ENCODE measurements at places on chromosomes 2 and 18. TPM values are rescaled to one million over a fixed set of nuclear protein-coding genes. Genes with fewer than 3 reads are reported as not detected.
A peak's percentile ranks its signal among the peaks of the same experiment; 100 is the strongest.

DNA sequence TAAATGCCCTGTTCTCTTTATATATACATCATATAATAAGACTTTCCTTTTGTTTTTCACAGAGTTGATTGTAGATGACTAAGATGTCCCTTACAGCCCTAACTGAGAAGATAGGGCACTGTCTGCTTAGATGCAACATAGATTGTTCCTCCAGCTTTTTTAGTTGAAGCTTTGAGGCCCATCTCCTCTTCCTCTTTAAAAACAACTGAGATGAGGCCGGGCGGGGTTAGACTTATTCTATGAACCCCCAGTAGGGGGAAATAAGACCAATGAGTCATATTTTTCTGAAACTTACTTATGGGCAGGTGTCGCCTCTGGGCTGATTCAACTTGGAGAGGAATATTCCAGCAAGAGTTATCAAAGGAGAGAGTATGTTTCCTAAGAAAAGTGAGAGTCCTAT, 84.6 kb downstream of the FBXO15 start:
- no peak for DNase-seq

GRCh38 chr18:56283316-56283715, 355.1 kb downstream of the TXNL1 start:
- no peak for DNase-seq

DNA sequence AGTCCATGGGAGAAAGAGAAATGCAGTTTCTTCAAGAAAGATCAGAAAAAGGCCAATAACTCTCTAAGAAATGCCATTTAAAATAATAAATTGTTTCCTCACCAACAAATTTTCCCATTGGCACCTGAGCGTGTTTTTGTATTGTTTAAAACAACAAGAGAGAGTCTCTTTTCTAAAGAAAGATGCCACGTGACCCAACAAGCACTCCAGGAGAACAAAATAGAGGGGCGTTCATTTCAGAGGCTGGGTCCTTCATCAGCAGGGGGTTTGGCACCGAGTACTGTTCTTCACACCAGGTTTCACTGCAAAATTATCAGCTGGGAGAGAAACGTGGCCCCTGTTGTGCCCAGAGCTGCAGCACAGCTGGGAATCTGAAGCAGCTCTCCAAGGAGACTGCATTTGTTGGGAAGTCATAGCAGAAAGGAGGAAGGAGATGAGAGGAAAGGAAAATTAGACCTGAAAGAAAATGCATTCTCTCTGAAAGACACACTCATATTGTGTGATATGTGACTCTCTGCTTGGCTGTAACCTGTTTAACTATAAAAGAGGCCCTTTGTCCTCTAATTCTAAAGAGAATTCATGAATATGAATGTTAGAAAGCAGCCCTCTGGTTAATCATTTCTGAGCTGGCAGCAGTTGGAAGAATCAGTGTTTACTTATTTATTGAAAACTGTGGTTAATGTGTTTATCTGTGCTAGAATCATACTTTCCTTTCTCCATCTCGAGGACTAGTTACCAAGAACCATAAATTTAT, 205.3 kb upstream of the CDH20 start:
- no peak for DNase-seq

GRCh38 chr2:4618630-4619228, 915.4 kb downstream of the DCDC2C start:
- DNase-seq, result no peak

DNA sequence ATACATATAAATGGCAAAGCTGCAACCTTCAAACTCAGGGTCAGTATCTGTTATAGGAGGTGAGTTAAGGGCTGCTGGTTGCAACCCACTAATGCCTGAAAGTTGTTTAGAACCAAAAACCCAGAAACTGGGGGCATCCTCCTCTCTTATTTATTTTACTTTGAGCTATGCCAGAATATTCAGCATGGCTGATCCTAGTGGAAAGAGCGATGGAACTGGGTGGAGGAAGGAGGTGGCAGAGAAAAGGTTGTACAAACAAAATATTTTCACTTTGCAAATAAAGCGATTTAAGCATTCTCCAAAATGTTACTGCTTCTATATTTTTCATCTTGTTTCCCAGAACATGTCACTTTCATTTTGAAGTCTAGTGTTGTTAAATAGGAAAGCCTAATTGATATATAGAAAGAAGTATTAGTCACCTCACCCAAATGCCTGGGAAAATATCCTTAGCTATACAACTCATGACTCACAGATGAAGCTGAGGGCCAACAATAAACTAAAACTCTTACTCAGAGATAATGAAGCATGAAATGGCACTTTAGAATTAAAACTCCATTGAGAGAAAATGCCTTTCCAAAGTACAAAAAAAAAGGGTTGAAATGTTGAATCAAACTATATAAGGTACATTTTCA, 251.4 kb upstream of the UBE2E3 start:
- no peak for DNase-seq

DNA sequence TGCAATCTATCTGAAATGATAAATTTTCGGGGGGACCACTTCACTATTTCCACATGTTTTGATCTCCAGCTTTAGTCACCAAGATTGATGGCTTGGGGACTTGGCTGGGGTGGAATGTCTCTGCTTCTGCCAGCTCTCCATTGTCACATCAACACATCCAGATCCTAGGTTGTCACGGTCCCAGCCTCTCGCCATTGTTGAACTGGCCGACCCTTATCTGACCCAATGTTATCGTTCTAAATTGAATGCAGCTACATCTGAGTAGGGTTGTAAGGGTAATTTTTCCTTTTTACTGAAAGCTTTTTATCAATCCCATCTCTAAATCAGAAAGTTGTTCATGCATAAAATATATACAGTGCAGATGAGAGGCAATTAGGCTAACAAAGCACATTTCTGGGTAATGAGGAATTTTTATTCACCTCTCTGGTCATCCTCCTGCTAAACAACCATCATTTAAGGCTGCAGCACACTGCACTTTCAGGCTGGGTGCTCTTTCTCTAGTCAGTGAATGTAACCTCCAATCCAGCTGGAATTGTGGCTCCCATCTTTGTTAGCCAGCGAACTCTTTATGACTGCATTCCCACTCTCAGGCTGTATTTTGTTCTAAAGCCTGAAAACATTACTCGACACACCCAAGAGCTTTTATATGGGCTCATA, 128.2 kb downstream of the COL4A4 start:
- no peak for DNase-seq

DNA sequence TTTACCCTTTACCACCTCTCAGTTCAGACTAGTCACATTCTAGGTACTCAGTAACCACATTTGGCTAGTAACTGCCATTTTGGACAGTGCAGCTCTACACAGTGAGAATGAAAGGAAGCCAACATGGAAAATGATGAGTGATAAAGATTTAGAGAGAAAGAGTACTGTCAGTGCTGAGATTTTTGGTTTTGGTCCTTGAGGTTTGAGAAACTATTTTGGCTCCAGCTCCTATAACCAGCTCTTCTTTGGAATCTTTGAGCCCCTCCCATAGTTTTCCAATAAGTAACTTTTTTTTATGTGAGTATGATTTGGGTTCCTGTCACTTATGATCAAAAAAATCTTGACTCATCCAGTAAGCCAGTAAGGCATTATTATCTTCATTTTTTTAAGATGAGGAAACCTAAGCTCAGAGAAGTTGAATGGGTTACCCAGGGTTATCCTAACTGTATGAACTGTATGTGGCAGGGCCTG, 173.0 kb downstream of the BABAM2 start:
- no peak for DNase-seq

DNA sequence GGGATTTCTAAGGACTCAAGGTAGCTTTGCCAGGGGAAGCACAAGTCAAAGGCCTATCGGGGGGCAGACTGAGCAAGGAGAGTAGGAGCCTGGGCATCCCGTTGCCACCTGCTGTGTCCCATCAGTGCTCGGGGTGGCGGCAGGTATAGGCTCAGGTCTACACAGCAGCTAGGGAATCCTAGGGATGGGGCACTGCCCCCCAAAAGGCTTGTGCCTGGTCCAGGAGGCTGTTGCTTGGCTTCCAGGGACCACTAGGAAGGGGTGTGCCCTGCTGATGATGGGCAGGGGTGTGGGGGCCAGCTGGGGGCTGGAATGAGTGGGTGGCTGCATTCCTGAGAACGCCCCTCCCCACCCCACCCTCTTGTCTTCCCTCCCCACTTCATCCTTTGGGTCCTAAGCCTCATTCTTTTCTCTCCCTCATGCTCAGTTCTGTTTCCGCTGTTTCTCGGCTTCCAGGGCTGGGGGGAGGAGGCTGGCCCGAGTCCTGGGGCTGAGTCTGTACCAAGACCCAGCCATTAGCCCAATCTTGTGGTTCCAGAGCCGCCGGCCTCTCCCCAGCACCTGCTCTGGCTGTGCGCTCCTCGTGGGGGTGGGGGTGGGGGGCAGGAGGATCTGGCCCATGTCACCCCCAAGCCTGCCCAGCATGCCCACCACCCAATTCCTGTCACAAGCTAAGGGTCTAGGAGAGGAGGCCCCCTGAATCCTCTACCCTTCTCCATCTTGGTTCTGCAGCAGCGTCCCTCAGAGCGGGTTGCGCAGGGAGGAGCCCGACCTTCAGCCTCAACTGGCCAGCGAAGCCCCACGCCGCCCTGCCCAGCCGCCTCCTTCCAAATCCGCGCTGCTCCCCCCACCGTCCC, 12.8 kb downstream of the SPEG start:
- no peak for DNase-seq

SH3RF3 gene
- 11.5 TPM for total RNA-seq

DNA sequence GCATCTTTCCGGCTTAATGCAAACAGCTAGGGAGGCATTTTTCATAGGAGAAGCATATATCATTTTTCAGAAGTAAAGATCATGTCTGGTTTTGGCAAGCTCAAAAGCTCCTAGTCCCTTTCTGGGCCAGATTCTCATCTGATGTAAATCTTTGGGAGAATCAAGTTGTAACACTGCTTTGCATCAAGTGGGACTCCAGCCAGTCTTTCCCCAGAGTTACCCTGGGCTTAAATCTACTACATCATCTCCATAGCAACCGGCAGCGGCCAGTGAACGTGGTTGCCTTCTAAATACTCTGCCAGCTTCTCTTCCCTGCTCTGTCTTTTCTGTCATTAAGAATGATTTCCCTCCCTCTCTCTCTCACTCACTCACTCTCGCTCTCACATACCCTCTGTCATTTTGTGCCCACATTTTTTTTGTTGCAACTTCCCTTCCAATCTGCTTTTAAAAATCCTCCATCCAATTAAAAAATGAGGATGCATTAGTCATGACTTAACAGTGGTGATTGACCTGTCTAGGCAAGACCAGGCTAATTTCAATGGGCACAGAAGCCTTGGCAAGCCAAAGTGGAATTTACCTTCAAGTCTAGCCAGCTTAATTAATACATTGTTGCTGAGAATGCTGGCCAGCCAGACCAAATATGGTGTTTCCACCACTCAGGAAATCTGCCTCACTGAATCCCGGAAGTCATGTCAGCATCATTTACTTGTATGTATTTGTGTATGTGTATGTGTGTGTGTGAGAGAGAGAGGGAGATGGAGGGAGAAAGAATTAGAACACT, 93.0 kb downstream of the NRP2 start:
- DNase-seq, result no peak

PROM2 gene
- 202 TPM for total RNA-seq

CYTIP gene
- total RNA-seq, result 10.7 TPM

DNA sequence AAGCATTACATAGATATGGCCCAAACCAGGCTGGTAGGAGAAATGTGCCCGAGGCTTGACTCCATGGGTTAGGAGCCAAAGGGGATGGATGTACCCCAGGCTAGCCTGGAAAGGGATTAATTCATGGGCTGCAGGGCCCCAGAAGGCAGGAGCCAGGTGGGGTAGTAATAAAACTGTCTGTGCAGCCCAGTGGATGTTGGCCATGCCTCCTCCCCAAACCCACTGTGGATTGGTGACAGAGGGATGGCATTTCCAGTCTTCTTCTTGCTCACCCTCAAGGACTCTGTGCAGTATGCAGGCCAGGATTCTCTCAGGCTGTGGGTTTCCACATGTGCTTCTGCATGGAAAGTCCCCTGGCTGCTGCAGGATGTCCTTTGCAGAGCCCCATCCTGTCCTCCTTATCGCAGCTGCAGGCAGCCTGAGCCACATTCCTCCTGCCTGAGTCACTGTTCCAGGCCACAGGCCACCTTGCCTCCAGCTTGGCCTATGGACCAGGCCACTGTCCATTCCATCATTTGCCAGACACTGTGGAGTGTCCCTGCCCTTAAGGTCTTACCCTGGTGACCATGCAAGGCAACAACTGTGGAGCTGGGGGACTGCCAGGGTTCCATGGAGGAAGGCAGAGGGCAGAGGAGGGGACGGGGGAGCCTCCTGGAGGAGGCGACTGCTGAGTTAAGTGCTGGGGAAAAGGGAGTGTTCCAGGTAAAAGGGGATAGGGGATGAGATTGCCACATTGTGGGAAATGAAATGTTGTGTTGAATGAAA, 38.9 kb downstream of the INO80C start:
- DNase-seq, result peak; percentile 67

KCTD1 gene
- total RNA-seq, result 21.4 TPM

All from mucosa of gallbladder (tissue), 1 donor.